ENCODE measurements at places on chromosomes 11 and 22.

DNA sequence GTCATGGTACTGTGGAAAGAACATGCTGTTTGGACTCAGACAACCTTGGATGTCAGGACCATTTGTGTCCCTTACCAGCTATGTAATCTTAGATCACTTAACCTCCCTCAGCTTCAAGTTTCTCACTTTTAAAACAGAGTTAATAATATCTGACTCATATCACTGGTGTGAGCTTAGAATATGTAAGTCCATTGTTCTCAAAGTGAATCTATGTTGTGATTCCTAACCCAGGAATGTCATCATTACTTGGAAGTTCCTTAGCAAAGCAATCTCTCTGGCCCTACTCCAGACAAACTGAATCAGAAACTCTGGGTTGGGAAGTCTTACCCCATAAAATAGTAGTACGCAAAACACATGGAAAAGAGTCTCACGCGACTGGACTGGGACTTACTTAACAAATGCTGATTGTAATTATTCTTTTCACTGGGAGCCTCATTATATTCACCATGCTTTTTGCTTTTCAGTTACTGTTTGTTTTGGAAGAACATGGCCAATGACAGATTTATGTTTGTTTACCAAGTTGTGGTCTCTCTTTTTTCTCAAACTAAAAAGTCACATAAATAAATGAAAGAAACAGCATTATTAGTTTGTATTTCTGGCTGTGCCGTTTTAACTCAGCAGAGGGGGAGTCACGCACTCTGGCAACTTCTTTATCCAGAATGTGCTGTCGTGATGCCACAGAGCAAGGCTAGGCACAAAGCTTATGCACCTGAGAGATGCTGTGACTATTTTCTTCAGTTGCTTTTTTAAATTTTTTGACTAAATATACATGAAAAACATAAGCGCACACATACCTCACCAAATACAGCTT, 217.7 kb upstream of the CTSC start:
- no peak for DNase-seq

GRCh38 chr11:60923326-60923725, 934 bp upstream of the TMEM132A start:
- DNase-seq, result no peak

GRCh38 chr11:115874843-115875242, 370.6 kb upstream of the CADM1 start:
- DNase-seq, result no peak

GRCh38 chr11:93548679-93549319, 5.6 kb upstream of the SMCO4 start:
- no peak for DNase-seq

DNA sequence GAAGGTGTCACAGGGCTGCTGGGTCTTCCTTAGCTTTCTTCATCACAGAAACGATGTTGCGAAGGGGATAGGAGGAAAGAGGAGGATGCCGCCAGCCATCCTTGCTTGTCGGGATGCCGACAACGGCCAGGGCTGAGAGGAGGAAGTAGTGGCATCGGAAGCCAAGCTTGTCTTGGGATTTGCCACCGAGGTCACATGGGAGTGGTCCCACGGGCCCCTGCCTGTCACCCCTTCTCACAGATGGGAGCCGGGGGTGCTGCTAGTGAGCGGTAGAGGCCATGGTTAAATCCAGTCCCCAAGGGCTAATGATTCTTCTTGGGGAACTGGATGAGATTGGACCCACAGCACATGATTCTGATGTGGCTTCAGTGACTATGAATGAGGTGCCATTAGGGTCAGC, 1375.8 kb downstream of the BRD1 start:
- no peak for DNase-seq

- DNase-seq, result no peak
Measured at GRCh38 chr11:67437082-67437808, at the start of gene PTPRCAP. Gene PTPRCAP, minus strand, starts transcription at chr11:67437682. Its CDS starts 63 bp downstream, at chr11:67437619.

DNA sequence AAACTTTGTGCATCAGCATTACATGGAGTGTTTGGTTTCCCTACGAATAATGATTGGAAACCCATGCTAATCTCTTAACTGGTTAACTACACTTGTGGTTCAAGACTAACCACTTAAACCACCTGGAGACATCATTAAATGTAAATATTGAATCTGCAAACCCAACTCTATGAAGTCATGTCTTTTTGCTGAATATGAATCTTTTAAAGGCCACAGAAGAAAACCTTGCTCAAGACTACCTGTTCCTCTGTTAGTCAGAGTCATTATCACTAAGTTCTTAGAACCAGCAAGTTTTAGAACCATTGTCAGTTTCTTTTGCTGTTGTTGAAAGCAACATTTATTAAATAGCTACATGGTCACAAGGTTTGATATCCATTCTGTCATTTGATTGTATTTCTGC, 70.7 kb downstream of the SIK2 start:
- no peak for DNase-seq

GRCh38 chr11:16184588-16184987, 171.8 kb downstream of the SOX6 start:
- peak; percentile 50 for DNase-seq

GRCh38 chr11:19592842-19593241, 119.8 kb upstream of the NAV2 start:
- DNase-seq, result no peak

GRCh38 chr11:61602775-61603569, 22.1 kb upstream of the SYT7 start:
- no peak for DNase-seq

DNA sequence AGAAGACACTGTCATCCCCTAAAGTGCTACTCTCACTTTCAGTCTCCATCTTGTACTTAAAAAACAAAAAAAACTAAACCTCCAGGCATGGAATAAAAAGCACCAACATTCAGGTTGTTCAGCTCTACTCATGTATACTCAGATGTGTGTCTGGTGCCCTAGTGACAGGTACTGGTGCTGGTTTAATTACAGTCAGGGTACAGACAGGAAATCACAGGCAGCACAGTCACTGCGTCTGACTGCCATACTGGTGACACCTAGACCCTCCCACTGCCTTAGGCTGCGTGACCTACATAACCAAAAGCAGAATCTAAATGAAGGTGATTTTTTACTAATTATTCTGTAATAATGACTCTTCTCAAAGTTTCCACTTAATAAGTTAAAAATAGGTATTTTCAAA, at the start of gene ARHGAP32:
TSS of gene ARHGAP32 (minus strand) at position 176 of the 400 bp plus-strand sequence. CDS start at position 49, 127 bp downstream.
- DNase-seq, result peak; percentile 27

DNA sequence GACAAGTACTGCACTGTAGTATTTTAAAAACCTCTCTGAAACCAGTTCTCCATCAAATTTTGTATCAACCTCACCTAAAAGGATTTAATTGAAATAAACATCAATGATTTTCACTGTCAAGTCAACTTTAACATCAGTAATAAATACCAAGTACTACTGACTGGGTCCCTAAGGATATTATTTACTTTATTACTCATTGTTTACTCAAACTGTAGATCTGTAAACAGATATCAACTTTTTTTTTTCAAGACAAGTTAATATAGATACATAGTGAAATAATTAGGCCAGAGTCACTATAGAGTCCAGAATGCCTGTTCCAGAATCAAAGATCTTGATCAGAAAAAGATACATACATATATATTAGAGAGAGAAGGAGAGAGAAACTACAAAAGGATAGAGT, 1.6 kb downstream of the RNF141 start:
- DNase-seq, result no peak

- DNase-seq, result no peak
Measured at GRCh38 chr11:28072321-28072720, 35.6 kb downstream of the KIF18A start.

DNA sequence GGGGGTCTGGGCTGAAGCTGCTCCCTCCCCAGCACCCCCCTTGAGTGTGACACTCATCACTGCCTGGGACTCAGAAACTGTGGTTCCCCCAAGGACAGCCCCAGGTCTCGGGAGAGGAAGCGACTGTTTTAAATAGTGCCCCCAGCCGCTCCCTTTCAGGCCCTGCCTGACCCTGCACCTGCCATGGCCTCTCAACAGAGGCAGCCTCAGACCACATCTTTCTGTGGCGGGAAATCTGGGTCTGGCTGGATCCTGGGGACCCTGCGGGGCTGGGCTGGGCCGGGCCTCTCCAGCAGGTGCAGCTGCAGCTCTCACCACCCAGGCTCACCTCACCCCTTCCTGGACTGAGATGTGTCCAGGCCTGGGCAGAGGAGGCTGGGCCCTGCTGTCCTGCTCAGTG, 3.7 kb upstream of the IGLL1 start:
- DNase-seq, result no peak

DNA sequence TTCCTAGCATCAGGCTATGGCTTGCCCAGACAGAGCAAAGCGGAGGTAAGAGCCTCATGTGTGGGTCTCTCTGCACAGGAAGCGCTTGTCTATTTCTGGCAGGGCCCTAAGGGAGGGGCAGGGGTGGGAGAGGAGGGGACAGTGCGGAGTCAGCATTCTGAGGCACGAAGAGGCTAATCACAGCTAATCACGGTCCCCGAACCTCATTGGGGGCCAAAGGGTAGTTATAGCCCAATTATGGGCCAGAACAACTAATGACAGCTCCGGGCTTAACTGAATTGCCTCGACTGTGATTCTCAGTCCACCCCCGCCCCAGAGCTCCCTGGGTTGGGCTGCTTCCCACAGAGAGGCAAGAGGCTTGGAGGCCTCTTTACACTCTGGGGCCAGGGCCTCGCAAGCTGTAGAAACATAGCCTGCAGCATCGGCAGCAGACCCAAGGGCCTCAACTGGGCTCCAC, 72.7 kb upstream of the PRDM11 start:
- no peak for DNase-seq

- peak; percentile 27 for DNase-seq
Measured at GRCh38 chr22:30564761-30565119, 9.7 kb downstream of the GAL3ST1 start.

DNA sequence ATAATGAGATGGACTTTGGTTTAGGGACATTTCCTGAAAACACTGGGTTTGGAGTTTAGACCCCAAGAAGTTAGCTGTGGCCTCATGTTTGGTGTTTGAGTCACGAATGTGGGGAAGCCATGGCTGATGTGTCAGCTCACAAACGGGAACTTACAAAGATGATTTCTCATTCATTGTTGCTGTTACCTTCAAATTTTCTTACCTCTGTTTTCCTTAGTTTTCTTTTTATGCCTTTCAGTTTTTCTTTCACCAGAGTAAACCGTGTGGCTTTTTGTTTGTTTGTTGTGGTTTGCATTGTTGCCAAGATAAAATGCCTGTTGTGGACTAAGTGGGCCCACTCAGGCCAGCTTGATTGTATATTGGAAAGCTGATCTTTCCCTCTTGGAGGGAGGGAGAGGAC, 89.1 kb downstream of the SWAP70 start:
- no peak for DNase-seq

DNA sequence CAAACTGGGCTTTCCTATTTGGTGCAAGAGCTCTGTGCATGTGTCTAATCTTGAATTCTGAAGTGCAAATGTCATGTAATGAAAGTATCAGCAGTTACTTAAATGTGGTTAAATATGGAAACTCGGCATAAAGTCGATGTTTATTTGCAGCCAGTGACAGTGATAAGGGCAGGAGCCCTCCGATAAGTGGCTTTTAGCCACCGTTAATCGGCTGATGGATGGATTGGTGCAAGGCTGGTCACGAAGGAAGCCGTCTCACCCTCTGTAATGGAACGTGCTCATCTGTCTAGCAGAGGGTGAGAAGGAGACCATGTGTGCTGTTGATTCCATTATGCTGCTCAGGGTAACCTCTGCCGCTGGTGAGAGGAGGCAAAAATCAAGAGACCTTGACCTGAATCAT, 121.8 kb upstream of the PAX6 start:
- DNase-seq, result no peak

DNA sequence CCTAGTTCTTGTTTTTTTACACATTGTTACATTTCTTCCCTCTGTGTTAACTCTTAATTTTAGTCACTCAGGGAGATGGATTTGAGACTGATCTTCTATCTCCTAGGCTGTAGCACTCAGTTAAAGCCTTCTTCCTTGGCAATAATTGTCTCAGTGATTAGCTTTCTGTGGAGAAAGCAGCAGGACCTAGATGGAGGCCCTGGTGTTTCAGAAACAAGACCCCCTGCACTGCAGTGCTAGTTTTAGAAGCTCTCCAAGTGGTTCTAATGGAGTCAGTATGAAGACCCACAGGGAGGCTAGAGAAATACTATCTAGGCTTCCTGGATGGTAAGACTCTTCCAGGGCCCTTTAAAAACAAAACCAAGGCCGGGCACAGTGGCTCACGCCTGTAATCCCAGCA, 4.1 kb upstream of the PC start:
- DNase-seq, result no peak

DNA sequence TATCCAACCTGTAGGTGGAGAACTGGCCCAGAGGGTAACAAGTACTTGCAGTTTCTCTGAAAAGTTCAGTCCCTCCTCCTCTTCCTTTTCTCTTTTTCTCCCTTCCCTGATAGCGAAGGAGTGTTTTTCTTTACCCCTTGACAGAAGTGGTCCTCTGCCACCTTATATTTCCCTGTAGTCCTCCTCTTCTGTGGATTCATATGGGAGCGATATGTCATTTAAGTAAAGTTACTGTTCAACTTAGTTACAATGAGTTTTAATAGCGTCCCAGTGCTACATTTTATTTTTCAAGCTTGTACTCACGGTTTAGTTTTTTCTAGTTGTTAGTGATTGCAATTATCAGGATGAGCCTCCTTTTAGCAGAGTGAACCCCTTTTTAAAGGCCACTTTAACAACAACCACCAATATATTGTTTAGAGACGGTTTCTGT, 1.4 kb downstream of the PCF11 start:
- no peak for DNase-seq

DNA sequence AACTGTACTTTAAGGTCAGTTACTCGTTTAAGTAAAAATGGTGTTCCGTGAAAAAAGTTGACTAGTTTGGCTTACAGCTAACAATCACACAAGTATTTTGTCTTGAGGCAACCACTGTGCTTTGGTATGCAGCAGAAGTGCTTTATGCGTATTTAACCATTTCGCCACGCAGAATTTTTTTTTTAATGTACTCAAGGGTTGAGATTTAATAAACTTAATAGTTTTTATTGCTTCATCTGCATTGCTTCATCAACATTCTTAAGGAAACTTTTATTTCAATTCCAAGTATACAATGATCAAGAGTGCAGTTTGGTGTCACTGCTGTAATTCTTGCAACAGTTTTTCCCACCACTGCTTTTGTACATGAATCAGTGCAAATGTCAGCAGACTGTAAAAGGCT, 66.4 kb downstream of the ZNRF3 start:
- no peak for DNase-seq

GRCh38 chr22:36953239-36954080, 40.0 kb downstream of the CSF2RB start:
- no peak for DNase-seq

GRCh38 chr11:130066338-130066737, 3.4 kb upstream of the APLP2 start:
- DNase-seq, result no peak

- no peak for DNase-seq
Measured at GRCh38 chr11:110809417-110810199, 97.4 kb upstream of the ARHGAP20 start.

- DNase-seq, result no peak
Measured at GRCh38 chr11:74438681-74439080, 28.7 kb downstream of the KCNE3 start.

- DNase-seq, result no peak
Measured at GRCh38 chr11:92137747-92138146, 86.9 kb upstream of the FAT3 start.

Data from NCI-H146 (cell line).